ENCODE measurements at places on chromosomes 16 and 17.

DNA sequence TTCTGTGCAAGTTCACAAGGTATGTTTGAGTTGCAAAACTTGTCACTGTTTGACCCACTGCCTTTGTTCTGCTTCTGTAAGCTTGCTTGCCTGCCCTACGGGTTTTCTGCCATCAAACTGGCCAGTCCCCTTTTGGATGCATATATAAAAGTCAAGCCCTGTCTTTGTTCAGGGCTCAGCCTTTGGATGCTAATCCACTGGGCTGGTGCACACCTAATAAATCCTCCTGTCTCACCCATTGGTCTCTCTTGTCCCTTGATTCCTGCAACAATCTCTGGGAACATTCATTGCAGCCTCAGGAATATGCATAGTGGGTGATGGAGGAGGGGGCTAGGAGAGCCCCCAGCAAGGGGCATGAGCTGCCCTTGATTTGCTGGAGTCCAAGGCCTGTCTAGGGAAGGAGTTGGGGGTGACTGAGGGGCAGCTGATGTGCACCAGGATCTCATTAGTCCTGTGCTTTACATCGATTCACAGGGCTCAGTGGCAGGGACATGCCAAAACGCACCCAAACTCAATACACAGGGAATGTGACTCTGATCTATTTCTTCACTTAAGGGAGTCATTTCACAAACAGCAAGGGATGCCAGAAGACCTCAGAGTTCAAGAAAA is 225.4 kb upstream of the NLRP1 start:
- DNase-seq = peak; percentile 6

DNA sequence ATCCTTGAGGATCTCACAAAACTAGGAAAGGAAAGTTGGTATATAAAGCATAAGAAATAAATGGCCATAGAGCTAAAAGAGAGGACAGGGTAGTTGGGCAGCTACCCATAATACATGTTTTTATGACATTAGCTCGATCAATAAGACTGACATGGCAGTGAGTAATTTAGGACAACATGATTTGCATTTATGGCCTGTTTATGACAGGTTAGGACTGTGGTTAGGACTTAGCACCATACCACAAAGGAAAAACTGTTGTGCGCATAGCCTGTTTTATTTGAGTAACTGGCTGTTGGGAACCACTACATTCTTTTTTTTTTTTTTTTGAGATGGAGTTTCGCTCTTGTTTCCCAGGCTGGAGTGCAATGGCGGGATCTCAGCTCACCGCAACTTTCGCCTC is 18.0 kb upstream of the TRIM37 start:
- DNase-seq = no peak

- DNase-seq = no peak
Observed at GRCh38 chr17:691423-691822, 23.2 kb downstream of the VPS53 start.

DNA sequence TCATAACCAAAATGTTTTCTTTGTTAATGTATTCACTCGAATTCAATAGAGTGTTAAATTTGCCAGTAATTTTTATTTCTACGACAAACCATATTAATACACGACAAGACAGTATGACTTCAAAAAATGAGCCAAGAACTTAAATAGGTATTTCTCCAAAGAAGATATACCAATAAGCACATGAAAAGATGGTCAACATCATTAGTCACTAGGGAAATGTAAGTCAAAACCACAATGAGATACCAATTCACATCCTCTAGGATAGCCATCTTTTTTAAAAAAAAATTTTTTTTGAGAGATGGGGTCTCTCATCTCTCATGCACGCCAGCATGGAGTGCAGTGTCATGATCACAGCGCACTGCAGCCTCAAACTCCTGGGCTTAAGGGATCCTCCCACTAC is 5.0 kb upstream of the MEIOC start:
- no peak for DNase-seq

- DNase-seq = no peak
Observed at GRCh38 chr17:64742326-64742725, 80.2 kb upstream of the SMURF2 start.

- no peak for DNase-seq
Observed at GRCh38 chr16:77555791-77556190, 121.0 kb upstream of the ADAMTS18 start.

DNA sequence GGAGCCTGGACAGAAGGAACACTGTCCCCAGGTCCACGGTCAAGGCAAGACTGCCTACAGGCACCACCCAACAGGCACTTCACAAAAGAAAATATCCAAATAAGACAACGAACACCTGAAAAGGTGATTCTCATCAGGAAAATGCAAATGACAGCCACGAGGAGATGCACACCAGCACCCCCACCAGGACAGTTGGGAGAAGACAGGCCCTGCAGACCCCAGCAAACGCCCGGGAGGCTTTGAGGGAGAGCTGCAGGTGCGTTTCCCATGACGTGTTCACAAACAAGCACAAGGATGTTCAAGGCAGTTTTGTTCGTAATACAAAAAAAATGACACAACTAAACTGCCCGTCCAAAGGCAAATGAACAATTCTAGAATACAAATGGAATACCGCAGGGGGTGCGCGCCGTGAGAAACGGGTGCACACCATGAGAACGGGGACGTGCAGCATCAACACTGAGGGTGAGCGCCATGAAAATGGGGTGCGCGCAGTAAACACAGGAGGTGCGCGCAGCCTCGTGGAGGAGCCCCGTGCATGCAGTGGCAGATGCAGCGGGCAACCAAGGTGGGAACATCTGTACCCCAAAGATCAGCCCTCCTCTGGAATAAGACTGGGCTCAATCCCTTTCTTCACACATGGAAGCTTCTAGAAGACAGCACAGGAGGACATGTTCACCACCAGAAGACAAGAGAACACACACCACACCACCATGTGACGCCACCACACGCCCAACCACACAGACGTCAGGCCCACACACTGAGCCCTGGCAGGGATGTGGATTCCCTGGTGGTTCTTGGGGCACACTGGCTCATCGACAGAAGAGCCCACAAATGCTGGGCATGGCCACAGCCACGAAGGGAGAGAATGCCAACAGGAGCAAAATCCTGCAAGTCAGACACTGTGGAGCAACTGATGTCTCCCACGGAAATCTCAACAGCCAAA is 91.2 kb downstream of the ZNF778 start:
- no peak for DNase-seq

- no peak for DNase-seq
Observed at GRCh38 chr16:81650982-81651562, 128.0 kb upstream of the PLCG2 start.

DNA sequence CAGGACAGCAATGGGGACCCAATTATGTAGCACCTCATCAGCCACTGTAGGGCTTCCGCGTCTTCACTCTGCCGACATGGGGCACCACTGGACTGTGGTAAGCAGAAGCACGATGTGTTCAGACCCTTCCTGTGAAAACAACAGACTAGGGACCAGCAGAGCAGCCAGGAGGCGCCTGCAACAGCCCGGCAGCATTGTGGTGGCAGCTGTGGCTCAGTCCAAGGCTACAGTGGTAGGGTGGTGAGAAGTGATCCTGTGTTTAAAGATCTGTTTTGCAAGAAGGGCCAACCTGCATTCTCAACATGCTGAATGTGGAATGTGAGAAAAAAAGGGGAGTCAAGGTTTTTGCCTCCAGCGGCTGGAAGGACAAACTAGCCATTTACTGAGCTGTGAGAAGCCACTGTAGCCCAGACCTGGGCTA is 80.8 kb downstream of the GAS7 start:
- no peak for DNase-seq

DNA sequence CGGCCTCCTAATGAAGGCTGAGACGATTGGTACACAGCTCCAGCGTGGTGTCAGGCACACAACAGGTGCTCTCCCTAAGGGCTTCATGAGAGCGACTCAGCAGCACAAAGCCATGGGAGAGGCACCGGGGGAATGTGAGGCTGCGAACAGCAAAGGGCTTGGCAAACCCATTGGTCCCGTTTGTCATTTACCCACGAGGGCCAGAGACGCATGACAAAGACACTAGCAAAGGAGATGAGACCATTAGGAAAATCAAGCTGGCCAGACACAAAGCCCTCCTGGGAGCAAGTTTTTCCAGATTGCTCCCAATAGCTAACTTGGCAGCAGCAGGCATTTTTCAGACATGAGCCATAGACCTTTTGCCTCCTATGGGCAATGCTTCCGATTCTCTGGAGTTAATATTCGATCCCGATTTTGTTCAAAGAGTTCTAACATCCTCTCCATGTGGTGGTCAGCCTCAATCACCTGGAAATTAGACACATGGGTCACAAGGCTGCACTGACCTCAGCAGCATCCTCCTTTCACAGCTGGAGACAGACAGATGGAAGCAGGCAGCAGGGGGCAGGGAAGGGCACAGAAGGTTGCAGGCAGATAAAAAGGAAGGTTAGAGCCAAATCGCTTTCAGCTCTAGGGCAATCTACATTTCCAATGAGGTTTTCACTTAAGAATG is 38.2 kb downstream of the TK2 start:
- no peak for DNase-seq

DNA sequence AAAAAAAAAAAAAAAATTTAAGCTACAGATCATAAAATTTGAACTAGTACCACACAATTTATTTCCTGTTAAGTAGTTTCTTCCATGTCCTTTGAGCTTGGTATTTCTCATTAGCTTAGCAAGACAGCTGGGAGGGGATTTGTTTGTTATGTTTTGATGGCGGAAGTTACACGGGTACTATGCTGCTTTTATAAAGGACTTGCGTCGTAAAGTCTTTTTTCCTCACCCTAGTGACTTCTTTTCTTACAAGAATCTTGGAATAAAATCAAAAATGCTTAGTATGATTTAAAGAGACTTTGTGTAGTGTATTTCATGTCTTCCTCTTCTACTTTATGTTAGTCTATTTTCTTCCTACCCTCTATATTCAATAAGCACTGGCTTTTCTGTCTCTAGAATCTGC is 89.1 kb downstream of the NLK start:
- no peak for DNase-seq

DNA sequence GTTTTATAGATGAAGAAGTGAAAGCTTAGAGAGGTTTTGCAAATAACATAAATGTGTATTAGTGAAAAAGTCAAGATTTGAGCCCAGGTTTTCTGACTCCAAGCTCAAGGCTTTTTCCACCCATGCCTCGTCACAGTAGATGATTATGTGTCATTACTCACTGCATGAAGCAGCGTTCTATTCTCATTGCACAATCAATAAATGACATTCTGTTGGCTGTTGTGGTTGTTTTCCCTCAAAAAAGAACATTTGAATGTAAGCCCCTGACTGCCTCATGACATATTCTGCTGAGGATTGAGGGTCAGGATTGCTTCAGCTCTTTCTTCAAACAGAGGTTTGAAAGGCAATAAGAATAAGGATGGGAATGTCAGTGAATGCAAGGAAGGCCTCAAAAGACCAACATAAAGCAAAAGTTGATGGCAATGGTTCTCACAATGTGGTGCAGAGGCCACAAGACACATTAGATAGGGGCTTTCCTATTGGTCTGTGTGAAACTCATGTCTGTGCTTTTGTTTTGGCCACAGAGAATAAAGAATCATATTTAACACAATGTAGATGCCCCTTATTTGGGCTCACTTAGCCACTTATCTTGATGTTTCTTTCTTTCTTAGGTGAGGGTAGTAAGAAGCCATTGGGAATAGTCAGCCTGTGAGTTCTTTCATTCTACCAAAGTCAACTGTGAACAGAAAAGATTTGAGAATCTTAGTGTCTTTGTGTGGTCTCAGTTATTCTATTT is 5.4 kb upstream of the MMD start:
- no peak for DNase-seq

- no peak for DNase-seq
Observed at GRCh38 chr17:77734371-77735080, 224.0 kb upstream of the TNRC6C start.

- no peak for DNase-seq
Observed at GRCh38 chr16:77409311-77409710, 25.5 kb downstream of the ADAMTS18 start.

GRCh38 chr17:6526362-6527152 is 29.8 kb downstream of the PITPNM3 start:
- DNase-seq = no peak

DNA sequence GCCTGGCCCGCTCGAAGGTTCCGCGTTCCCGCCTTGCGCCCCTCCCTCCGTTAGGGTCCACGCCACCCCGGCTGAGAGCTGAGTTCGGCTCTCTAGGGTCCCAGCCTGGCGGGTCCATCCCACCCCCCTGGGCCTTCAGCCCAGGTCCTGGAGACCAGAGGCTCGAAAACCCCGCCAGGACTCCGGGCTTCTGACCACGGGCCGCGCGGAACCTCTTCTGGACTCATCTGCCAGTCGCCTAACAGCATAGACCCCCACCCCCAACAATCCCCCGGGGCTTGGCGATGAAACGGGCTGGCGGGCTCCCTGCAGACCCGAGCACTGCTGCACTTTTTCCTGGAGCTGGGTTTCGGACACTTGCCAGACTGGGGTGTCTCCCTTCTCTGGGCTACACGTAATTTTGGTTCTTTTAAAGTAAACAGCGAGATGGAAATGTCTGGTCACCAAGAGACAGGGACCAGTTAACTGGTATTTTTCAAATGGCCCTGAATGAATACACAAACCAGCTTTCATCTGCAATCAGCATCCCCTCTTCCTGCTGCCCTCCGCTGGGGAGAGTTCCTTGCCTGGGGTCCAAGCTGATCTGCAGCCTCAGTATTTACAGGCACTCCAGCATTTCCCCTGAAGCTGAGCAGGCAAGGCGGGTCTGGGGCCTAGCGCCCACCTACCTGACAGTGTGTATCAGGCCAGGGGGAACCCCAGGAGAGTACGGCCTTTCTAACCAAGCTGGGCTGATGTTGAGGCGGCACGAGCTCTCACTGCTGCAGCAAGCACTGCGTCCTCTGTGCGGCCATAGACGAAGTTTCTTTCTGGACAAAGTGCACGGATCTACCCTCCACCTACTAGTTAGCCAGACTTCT is 639 bp upstream of the TRIM65 start:
- DNase-seq = no peak

- no peak for DNase-seq
Observed at GRCh38 chr17:68867759-68868516, 87.3 kb downstream of the ABCA8 start.

DNA sequence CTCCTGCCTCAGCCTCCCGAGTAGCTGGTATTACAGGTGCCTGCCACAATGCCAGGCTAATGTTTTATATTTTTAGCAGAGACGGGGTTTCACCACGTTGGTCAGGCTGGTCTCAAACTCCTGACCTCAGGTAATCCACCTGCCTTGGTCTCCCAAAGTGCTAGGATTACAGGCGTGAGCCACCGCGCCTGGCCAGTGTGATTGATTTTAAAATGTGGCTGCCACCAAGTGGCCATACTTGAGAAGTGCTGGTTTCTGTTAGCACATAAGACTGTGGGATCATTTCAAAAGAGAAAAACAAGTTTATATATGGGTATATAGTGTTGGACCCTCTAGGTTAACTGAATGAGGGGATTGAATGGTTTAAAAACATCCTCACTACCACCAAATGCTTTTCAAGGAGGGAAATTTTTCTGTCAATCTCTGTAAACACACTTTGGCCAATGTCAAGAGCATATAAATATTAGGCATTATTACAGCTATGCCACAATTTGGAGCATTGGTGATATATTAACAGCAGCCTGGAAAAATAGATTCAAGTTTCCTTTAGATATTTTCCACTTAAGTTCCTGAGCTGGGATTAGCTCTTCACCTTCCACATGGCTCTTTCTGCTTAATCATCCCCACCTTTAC is 13.5 kb upstream of the DHRS13 start:
- peak; percentile 72 for DNase-seq

- DNase-seq = no peak
Observed at GRCh38 chr17:78433013-78433727, 54.7 kb downstream of the PGS1 start.

GRCh38 chr17:60102632-60103096 is 23.9 kb upstream of the HEATR6 start:
- no peak for DNase-seq
